Fibroblast of the conjunctiva (primary cell): ENCODE measurements at places on chromosomes 2 and 18.

GRCh38 chr18:44133483-44133882 is 547.2 kb upstream of the SETBP1 start:
- no peak for DNase-seq

- no peak for DNase-seq
These were observed 1679.0 kb downstream of the SUCLG1 start for GRCh38 chr2:82780050-82780449.

DNA sequence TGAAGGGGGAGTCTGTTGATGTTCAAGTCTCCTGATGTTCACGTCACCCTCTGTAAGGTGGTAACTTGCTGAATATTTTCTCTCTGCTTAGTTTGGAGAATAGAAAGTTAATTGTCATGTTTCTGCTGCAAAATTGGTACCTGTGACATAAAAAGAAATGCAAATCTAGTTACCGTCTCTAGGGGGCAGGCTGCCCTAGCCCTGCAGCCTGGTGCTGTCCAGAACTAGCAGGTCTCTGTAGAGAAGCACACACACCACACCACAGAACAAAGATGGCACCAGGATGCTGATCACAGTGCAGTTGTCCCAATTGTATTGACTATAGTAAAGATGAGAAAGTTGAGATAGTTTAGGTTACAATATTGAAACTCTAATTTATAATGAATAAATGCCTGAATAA is 47.0 kb downstream of the SLC9A4 start:
- peak; percentile 31 for DNase-seq

GRCh38 chr2:222866358-222866960 is 5.6 kb downstream of the ACSL3 start:
- DNase-seq = no peak

DNA sequence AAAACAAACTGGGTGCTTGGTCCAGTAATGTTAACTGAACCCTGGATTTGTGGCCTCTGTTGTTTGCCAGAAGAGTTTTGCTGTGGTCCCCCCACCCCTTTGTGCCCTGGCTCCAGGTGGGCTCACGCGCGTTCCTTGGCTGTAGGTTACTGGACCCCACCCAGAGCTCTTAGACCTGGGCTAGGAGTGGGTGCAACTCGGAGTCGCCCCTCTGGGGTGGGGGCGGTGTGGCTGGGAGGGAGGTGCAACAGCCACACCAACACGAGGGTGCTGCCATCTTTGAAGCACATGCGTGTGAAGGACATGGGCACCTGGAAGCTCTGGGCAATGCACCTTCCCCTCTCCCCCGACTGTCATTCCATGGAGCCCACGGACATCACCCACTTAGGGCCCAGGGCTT is 92.7 kb downstream of the USP40 start:
- DNase-seq = no peak

- DNase-seq = no peak
These were observed 70.6 kb downstream of the MARCO start for GRCh38 chr2:119012345-119013301.

DNA sequence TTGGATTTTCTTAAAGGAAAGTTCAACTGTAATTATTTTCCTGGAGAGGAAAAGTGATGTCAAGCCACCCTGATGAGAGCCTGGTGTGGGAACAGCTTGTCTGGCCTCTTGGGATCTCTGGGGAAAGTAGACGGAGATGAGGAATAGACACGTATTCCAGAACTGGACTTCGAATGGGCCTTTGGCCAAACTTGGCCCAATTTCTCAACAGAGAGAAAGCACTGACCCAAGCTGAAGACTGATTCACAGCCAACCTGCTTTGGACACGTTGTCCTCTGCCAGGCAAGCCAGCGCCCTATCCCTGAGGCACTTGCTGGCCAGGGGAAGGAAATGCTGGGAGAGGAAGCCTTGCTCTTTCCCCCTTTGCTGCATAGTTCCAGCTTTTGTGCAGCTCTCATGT is 70.8 kb upstream of the CTAGE1 start:
- DNase-seq = no peak

GRCh38 chr2:240401781-240402551 is 33.5 kb upstream of the GPC1 start:
- DNase-seq = no peak

GRCh38 chr2:241929551-241930490 is 60.3 kb downstream of the RTP5 start:
- DNase-seq = no peak

DNA sequence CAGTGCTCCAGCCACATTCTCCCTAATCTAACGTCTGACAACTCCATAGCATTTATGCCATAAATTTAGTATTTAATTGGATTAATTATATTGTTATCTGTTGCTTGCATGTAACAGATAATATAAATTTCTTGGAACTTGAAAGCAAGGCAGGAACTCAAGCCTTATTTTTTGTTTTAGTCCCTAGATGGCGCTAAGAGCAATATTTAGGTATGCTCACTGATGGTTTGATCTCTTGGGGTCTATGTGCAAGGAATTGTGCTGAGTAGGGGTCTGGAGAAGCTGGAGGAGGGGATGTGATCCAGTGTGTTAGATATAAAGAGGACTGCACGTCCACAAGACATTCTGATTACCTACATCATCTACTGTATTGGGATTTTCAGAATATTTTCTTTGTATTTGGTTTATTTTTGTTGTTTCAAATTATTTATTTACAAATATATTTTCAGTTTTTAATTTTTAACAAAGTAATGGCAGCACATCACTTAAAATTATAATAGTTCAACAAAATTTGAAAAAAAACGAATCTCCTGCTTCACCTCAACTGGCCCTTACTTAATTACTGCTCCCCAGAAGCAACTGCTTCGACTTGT is 32.8 kb downstream of the KATNAL2 start:
- no peak for DNase-seq

- no peak for DNase-seq
These were observed 28.6 kb downstream of the TTC21B start for GRCh38 chr2:165924946-165925345.

- DNase-seq = no peak
These were observed 7.2 kb upstream of the DCTN1 start for GRCh38 chr2:74387346-74387745.

DNA sequence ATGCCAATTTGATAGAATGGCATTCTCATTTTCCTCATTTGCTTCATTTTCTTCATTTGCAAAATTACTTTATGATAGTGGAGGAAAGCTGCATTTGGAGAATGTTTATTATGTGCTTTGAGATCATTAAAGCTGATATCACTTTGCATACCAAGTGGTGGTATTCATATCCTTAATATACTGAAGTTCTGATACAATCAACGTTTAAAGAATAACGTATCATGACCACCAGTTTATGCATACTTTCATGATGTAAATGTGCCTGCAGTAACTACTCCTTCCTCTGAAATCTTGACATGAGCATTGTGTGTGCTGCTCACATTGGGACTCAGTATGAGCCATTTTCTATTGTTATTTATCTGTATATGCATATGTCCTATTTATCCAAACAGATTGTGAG is 302.1 kb downstream of the ARHGAP15 start:
- DNase-seq = no peak

DNA sequence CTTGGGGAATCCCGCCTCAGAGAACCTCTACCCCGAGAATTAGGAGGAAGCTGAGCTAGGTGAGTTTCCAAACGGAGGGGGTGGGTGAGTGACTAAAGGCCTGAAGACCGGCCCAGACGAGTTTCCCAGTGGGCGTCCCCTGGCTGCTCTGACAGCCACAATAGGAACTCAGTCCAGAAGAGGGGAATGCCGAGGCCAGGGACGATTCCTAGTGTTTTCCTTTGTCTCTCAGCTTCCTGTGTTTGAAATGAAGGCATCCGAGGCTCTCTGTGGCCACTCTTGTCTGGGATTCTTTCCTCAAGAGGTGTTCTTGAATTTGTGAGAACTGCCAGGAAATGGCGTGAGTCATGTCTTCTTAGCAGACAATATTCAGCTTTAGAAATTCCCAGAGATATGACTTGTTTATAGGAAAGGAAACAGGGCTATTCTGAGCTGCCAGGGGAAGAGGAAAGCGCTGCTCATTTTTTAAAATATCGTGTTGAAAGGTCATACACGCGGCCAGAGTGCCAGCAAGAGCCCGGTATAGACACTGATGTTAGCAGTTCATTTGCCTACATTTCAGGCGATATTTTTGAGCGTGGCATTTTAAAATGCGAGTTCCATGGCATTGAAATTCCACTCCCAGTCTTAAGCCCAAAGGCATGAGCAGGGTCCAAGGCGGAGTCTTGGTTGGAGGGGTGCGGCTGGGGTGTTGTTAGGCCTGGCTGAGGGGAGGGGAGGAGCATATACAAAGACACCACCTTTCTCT is 169.1 kb upstream of the KLF7 start:
- DNase-seq = peak; percentile 79

DNA sequence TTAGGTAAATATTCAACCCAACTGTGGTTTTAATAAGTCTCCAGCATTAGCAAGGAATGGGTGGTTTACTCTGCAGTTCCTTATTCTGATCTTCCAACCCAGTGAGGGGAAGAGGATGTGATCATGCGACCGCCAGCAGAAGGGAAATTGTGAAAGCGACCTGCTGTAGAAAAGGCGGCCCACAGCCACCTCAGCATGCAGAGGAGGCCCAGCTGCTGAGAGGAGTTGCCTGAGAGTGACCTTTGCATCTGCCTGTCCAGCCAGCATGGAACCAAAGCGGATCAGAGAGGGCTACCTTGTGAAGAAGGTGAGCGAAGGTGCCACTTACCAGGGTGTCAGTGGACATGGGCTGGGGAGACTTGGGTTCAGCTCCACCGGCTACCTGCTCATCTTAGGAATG is at the start of gene PLEK:
Gene PLEK, plus strand, starts transcription at position 196 of the 400 bp plus-strand sequence. Its CDS starts 70 bp downstream, at position 266.
- no peak for DNase-seq

- no peak for DNase-seq
These were observed 228.1 kb downstream of the RBM43 start for GRCh38 chr2:151033271-151034248.

DNA sequence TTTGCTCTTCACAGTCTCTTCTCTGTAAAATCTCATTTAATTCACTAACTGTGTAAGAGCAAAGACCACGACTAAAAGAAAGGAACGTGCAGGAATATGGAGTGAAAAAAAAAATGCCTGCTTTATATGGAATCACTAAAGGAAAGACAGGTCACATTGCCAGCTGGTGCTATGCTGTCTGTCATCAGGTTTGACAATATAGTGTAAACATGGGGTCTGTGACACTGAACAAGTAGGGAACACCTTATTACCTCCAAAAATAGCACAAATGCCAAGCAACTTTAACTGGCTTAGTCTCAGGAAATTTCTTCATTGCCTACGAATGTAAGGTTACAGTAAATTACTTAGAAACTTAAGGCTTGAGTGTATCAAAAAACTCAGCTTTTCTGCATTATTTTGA is 364.5 kb upstream of the LINC00305 start:
- DNase-seq = no peak

GRCh38 chr2:187838690-187839089 is 284.5 kb upstream of the TFPI start:
- no peak for DNase-seq

DNA sequence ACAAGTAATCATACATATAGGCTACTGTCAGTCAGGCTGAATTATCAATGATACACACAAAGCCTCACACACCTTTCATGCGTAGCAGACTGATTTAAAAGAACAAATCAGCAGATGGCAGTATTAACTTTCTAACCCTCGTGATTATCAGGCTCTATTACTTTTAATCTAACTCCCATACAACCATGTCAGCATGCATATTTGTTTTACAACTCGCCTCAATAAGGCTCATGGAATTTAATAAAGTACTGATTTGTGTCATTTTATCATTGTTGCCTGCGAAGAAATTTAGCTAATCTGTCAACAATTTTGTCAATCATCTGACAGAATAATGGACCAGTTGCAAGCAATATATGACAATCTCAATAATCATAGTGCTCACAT is 82.8 kb downstream of the SLC25A12 start:
- peak; percentile 27 for DNase-seq

GRCh38 chr2:234292205-234292961 is 204.5 kb downstream of the ARL4C start:
- no peak for DNase-seq

- no peak for DNase-seq
These were observed 16.7 kb upstream of the MC4R start for GRCh38 chr18:60389314-60389713.

- DNase-seq = no peak
These were observed 496.3 kb upstream of the VWC2L start for GRCh38 chr2:213914510-213914909.

DNA sequence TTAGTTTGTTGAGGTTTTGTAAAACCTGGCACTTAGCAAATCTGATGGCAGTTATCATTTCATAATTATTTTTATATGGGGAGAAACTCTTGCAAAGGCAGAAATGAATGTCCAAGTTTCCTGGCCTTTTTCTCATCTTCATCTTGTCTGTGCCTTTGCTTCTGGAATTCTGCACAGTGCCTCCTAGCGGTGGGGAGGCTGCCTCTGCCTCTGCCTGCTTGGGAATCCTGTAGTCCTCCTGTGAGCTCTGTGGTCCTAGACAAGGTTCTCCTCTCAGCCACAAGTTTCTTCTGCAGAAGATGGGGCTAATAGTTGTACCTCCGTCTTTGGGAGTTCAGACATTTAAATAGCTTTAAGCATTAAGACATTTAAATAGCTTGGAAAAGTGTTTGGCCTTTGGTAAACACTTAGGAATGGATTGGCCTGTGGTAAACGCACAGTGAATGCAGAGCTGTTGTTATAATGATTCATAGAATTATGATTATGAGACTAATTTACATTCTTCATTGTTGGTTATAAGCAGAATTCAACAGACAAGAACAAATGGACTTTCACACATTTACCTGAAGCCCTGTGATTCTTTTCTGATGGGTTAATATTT is 101.2 kb downstream of the ZNF236 start:
- no peak for DNase-seq

DNA sequence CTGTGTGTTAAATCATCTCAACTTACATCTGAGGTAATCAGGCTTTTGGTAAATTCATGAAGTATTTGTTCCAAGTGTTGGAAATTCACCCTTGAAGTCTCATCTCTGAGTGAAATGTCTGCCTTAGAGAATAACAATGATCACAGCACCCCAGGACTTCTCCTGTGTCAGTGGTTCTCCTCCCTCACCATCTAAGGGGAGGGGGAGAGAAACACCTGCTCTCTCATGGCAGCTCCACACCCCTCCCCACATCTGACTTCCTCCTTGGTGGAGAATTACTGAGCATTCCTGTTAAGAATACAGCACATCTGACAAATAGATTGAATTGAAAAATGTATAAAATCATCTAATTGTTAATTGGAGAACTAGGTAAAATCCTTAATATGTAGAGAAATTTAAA is 532.1 kb downstream of the RNF144A start:
- no peak for DNase-seq

- DNase-seq = no peak
These were observed 483.8 kb upstream of the REG3G start for GRCh38 chr2:78541451-78542267.

DNA sequence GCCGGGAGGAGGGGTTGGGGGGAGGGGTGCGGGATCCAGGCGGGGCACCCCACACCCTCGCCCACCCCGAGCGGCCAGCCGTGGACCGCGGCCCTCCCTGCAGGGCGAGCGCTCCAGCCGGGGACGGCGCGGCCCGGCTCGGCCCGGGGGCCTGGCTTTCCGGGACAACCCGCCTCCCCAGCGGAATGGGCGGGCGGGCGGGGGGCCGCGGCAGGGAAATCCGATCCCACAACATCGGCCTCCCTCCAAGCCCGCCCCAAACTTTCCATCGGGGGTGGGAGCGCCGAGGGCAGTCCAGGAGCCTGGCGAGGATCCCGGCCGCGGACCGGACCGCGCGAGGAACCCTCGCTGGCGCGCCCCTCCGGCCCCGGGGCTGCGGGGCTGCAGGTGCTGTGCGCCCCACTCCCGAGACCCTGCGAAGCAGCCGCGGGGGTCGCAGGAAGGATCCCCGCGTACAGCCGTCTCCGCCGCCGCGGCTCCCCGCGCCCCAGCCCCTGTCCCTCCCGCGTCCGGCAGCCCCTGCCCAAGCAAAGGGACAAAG is 529 bp downstream of the SEMA4C start:
- peak; percentile 56 for DNase-seq

GRCh38 chr2:120148229-120148628 is 75.0 kb downstream of the TMEM185B start:
- no peak for DNase-seq

GRCh38 chr2:234985608-234986245 is 33.9 kb downstream of the SH3BP4 start:
- no peak for DNase-seq
